ENCODE measurements at places on chromosomes 1 and 21.

GRCh38 chr1:23596382-23597358, 37.4 kb upstream of the ID3 start:
- no peak for DNase-seq

DNA sequence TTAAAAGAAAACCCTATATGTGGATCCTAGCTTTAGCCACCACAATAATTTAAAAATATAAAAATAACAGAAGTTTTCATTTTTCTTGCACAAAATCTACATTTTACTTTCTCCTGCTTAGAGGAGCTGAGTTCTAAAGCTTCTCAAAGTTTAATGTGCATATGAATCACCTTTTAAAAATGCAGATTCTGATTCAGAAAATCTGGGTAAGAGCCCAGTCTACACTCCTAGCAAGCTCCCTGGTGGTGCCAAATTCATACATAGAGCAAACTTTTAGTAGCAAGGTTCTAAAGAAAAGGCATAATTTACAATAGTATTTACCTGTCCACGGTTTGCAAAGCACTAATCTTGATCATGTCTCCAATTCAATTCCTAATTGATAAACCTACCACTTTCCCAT, 19.3 kb downstream of the RSBN1 start:
- no peak for DNase-seq

DNA sequence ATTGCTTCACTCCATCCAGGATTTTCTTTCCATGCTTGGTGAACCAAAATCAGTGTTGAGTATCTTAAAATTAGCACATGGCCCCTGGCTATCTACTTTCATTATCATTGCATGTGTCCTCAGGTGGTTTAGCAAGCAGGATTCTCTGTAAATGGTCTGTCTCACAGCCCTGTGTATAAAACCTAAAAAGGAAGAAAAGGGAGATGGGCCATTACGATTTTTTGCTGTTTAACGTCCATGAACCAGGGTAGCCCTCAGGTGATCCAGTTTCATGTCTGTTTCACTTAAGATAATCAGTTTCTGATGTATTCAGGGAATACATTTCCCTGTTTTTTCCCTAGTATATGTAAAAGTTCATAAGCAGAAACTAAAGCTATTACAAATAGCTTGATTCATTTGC, 238.2 kb downstream of the NFIA start:
- no peak for DNase-seq

- DNase-seq, result no peak
Measured at GRCh38 chr1:224922404-224923164, 6.9 kb upstream of the DNAH14 start.

GRCh38 chr1:86447198-86447790, 21.4 kb upstream of the CLCA1 start:
- no peak for DNase-seq

DNA sequence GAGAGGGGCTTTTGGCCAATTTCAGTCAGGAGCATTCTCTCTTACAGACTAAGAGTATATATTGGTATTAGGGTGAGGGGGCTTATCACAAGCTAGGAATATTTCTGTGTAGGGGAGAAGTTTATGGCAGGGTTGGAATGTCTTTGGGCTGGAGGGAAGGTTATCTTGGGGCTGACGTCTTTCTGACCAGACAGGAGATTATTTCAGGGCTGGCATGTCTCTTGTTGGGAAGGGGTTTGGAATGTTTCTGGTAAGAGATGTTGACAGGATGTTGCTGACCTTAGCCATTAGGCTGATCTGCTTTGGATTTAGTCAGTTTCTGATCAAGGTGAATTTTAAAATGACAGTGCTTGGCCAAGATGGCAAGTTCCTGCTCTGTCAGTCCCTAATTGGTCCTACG, 17.8 kb upstream of the HSD3B1 start:
- no peak for DNase-seq

DNA sequence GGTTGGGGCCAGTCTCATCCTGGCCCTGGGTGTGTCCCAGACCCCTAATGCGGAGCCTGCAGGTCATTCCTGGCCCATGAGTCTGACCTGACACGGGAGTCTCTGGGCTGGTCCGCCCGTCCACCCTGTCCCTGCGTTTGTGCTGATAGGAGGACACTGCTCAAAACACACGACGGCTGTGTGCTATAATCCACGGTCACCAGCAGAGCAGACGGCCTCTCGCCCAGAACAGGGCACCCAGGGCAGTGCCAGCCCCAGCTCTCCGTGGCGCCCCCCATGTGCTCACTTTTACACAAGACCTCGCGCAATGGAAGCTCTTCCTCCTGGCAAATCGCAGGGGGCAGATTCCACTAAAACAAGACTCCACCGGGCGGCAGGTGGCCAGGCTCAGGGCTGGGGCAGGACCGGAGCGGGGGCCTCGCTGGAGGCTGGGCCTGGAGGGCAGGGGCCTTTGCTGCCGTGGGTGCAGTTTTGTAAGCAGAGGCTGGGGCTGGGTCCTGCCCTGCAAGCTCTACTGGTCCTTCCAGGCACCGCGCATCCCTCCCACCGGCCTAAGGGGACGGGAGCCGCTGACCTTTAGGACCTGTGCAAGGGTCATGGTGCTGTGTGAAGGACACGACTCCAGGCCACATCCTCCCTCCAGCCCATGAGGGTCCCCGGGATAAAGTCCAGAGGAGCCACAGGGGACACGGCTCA, 10.6 kb upstream of the SLC19A1 start:
- no peak for DNase-seq

DNA sequence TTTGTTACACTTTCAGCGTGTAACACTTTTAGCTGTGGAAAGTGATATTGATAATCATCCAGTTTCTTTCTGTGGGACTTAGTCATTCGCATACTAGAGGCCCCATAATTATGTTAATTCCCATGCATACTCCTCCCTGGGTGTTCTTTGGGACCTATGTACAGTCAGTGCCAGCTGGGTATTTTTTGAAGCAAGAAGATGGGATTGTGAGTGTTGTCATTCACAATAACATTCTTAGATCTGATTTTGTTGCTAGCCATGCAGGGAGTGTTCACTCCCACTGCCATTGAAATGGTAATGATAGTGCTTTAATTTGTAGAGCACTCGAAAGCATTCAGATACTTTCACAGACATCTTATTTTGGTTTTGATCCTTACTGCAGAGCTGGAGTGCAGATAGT, 11.6 kb downstream of the SARS1 start:
- no peak for DNase-seq

GRCh38 chr1:83673312-83673711, 325.6 kb downstream of the TTLL7 start:
- no peak for DNase-seq

- no peak for DNase-seq
Measured at GRCh38 chr1:22315315-22316078, 136.2 kb upstream of the ZBTB40 start.

DNA sequence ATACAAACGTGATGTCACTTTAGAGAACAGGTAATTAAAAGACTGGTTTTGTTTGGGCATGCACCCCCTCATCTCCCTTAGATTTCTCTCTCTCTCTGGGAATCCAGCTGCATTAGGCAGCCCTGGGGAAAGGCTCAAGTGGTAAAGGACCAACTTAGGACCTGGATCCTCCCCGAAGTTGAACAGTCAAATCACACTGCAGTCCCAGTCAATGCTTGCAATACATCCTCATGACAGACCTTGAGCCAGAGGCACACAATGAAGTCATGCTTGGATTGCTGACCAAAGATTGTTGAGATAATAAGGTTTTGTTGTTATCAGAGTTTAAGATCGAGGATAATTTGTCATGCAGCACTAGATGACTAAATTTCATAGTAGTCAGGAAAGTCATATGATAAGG, 1285.8 kb upstream of the NCAM2 start:
- no peak for DNase-seq

DNA sequence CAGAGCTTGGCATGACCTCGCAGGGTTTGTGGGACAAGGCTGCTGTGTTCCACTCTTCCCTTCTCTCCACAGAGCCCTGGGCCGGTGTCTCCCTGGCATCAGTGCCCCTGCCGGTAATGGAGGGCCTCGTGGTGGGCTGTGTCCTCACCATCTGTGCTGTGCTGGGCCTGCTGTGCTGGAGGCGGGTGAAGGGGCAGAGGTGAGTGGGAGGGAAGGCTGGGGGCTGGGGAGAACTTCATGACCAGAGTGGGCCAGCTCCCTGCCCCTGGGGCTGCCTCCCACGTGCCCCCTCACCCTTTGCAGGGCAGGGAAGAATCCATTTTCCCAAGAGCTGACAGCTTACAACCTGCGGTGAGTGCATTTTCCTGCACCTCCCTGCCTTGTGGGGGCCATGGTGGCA, 12.0 kb upstream of the LGR6 start:
- no peak for DNase-seq

- DNase-seq, result no peak
Measured at GRCh38 chr1:160022330-160023310, 9.2 kb downstream of the PIGM start.

DNA sequence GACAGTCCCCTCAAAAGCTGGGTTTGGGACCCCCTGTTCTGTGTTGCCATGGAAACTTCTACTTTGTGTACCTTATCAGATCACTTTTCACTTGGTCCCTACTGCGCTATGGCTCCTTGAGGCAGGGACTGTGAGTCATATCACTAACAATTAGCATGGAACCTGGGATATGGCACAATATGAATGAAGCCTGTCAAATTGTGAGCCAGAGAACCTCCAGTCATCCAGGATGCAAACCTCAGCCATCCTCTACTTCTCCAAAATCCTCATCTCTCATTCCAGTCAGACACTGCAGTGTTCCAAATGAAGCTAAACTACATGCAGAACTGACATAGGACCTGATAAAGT, 11.2 kb upstream of the CAPZB start:
- DNase-seq, result no peak

DNA sequence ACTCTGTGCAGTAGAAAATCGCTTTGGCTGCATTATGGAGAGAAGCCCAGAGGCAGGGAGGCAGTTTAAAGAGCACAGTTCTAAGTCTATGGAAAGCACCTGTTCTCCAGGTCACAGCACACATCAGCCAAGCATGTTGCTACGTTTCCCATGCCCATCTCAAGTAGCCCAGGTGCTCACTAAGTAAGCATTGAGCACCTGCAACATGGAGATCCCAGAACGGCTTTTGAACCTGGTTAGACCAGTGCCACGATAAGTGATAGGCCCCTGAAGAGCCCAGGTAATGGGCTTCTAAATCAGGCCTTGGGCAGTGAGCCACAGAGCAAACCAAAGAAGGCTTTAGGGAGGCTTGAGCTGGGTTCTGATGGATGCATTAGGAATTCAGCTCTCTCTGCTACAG, 186.2 kb downstream of the C1orf94 start:
- no peak for DNase-seq

GRCh38 chr1:58409890-58410289, 136.6 kb downstream of the OMA1 start:
- DNase-seq, result peak; percentile 59

GRCh38 chr1:6497215-6497866, 5.9 kb upstream of the PLEKHG5 start:
- no peak for DNase-seq

DNA sequence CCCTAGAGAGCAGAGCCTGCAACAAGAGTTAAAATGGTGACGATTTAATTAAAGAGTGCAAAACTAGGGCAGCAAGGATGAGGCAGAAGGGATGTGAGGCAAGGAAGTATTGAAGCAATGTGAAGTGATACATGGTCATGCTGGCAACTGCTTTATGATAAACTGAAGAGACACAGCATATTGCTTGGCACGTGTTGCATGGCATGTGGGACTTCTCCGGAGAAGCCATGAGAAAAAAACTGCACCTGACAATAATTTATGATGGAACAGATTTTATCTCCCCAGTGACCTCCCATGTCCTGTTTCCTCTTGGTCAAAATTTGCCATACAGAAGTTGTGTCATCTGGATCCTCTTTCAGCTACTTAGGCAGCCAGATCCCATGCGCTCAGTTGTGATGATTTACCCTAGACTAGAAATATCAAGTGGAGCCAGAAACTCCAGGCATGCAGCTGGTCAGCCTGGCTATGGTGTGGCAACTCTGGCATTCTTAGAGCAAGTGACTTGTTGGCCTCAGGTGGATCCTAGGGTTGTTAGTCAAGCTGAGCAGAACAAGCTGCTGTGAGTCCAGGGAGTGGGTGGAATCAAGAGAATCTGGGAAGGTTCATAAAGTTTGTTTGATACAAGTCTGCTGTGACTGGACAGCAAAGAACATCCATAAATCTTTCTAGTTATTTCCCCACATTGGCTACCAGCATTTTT, 611.4 kb upstream of the USP24 start:
- no peak for DNase-seq

- no peak for DNase-seq
Measured at GRCh38 chr1:244820131-244820530, 15.3 kb upstream of the COX20 start.

GRCh38 chr1:228420968-228421826, 4.5 kb upstream of the TRIM17 start:
- no peak for DNase-seq

- no peak for DNase-seq
Measured at GRCh38 chr1:210248341-210248740, 15.7 kb downstream of the SERTAD4 start.

DNA sequence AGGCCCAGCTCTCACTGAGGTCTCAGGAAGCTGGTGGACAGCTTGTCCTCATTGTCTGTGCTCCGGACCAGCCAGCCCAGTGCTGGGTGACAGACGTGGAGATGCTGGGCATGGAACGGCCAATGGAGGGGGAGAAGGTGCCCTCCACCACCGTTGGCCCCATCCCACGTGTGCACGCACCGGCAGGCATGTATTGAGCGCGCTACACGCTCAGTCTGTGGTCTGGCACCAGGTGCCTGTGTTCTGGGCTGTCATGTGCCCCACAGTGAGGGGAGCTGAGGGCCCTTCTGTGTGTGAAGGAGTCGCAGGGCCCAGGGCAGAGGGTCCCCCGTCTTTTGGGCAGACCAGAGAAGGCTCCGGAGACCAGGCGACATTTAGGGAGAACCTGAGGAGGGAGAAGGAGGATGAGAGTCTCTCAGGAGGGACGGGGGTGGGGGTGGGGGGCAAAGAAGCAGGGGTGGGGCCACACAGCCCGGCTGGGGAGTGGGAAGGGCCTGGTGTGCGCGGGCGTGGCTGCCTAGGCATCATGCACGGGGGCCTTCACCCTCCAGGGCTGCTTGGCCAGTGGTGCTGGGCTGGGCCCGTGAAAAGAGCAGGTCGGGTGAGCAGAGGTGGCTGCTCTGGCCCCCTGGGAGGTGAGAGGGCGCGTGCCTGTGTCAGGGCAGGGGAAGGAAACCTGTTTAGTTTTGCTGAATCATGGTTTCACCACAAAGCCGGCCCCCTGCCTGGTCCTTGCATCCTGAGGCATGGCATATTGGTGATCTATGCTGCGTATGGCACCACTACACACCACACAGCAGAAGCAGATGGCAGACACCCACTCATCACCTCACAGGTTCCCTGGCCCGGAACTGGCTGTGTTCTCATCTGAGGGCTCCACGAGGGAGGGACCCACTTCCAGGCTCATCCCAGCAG, 86.7 kb upstream of the TTC34 start:
- DNase-seq, result no peak

GRCh38 chr1:20322081-20322824, 31.6 kb downstream of the VWA5B1 start:
- no peak for DNase-seq

GRCh38 chr1:24125456-24125855, 13.5 kb upstream of the MYOM3 start:
- DNase-seq, result no peak

- DNase-seq, result no peak
Measured at GRCh38 chr1:167934426-167935215, 1.9 kb upstream of the DCAF6 start.
